Endodermal cell (in vitro differentiated cells): ENCODE measurements at places on chromosomes 6 and 20. TPM values are rescaled to one million over a fixed set of nuclear protein-coding genes. Genes with fewer than 3 reads are reported as not detected.

OR12D3 gene
- not detected in 3 replicates for total RNA-seq

- no peak for DNase-seq
Measured at GRCh38 chr6:128310451-128310850, 209.9 kb downstream of the PTPRK start.

- DNase-seq, result peak; percentile 76
Measured at GRCh38 chr6:138001750-138002349, 105.4 kb downstream of the PERP start.

ZKSCAN8 gene
- total RNA-seq, result 41.6 to 51.8 TPM (median 42.6 TPM) in 3 replicates

DNA sequence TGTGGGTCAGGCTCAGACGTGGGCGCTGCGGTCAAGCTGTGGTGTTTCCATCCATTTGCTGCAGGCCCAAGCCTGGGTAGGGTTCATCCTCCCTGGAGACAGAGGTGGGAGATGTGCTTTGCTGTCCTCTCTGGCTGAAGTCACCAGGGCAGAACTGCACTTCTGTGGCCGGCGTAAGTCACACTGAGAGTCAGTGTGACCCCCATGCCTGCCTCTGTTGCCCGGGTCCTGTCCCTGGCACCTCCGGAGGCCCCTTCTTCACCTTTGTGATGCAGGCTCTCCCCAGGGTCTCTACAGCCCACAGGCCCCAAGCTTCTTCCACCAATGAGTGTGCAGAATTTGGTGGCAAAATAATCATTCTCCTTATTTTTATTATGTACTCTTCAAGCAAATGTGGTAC lies 53.8 kb upstream of the DACT2 start:
- no peak for DNase-seq

OPRM1 gene
- total RNA-seq, result not detected in 3 replicates

BEND3 gene
- 28.4 and 28.6 TPM in 2 replicates for total RNA-seq

- DNase-seq, result no peak
Measured at GRCh38 chr6:112087916-112088315, 525 bp downstream of the FAM229B start.

GRCh38 chr20:23341073-23341472 lies 9.5 kb upstream of the NXT1 start:
- no peak for DNase-seq

MATN4 gene
- total RNA-seq, result 0.35 to 0.59 TPM (median 0.46 TPM) in 3 replicates

GRCh38 chr20:13857304-13857703 lies 72.5 kb downstream of the NDUFAF5 start:
- DNase-seq, result no peak
